ENCODE measurements at places on chromosomes 3 and 15.

DNA sequence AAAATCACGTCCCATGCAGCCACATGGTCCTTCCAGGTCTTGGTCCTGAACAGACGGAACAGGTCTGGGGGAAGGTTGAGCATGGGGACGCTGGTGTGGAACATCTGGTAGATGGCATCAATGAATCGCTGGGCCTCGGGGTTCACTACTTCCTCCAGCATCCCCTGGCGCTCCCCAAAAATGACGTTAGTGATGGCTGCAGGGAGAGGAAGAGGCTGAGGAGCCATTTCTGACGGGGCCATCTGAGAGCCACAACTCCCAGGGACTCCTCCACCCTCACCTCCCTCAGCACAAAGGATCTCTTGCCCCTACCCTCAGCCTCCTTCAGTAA lies 23.7 kb downstream of the CYP11A1 start:
- DNase-seq: no peak

- DNase-seq: no peak
Measured at GRCh38 chr15:68310178-68310803, 32.7 kb downstream of the FEM1B start.

DNA sequence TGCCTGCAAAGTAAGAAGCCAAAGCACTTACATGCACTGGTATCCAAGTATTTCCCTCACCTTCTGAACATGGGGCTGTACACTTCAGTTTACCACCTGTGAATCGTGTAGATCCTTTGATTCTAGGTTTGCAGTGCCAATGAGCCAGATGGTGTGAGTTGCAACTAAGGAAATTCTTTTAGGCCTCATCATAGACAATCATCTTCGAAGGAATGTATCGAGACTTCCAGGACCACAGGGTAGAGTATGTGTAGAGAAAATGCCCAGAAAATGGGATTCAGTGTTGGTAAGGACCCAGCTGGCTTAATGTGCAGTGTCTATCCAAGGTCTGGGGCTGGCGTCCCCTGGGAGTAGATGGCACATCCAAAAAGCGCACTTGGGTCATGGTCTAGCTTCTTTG lies 323.2 kb upstream of the TPM1 start:
- no peak for DNase-seq

DNA sequence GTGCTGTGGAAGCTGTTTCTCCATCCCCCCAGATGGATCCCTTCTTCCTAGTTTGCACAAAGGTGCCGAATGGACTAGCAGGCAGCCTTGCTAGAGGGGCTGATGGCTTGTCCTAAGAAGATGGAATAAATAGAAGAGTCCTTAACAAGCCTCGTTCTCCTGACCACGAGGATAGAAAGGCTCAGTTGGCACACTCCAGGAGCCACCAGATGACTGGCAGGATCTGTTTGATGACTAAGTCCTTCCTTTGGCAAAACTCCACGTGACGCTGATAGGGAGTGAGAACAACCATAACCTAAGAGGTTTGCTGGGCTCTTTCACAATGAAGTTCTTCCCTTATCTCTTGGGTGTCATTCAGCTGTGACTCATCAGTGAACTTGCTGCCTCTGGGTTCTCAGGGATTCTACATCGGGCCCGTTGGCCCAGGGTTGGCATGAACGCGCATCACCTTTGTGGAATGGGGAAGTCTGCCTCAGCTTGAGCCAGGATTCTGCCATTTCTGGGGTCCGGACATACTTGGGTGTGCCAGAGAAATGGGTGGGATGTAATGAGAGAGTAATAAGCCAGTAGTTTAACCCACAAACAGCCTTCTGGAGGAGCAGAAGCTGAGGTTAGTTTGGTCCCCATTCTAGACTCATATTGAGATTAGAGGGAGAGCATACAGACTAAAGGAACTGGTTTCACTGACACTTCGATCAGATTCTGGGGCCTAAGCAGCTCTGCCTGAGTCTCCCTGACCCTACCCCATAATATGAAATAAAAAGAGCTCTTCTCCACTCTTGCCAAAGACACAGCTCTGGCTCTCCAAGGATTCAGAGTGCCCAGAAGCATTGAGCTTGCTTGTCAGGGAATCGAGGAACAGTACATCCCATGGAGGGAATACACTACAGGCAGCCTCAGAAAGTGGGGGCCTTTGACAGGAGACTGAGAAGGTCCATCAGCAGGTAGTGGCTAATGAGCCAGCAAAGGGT lies 2.0 kb upstream of the MELTF start:
- DNase-seq: no peak

DNA sequence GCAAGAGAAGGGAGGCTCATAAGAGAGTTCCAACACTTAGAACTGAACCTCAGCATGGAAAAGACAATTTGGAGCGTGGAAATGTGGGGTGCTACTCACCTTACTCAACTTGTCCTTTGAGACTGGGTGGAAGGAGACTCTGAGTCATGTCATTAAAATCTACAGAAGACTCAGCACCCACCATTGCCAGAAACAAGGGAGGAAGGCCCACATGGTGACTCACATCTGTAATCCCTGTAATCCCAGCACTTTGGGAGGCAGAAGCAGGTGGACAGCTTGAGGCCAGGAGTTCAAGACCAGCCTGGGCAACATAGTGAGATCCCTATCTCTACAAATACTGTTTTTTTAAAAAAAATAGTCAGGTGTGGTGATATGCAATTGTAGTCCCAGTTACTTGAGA lies 161.9 kb upstream of the UBE3A start:
- DNase-seq: no peak

DNA sequence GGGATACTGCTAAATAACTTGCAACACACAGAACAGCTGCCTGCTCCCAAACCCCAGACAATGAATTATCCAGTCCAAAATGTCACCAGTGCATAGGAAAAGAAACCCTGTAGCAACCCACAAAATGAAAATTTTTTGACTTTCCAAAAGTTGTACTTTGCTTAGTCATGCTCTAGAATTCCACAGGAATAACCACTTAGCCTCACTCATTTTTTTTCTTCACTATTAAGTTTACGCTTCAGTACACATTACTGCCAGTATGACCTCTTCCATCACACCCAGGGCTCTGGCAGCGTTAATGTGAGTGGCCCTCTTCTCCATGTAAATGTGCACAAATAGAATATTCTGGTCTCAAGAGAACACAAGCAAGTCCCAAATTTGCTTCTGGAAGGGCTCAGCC lies 259.8 kb downstream of the MAGI1 start:
- no peak for DNase-seq

- no peak for DNase-seq
Measured at GRCh38 chr3:65524584-65524983, 514.1 kb downstream of the MAGI1 start.

GRCh38 chr3:194277786-194278130 lies 73.4 kb downstream of the CPN2 start:
- DNase-seq: no peak

GRCh38 chr3:61725851-61726333 lies 164.5 kb downstream of the PTPRG start:
- DNase-seq: no peak

GRCh38 chr3:158659454-158660237 lies 12.8 kb downstream of the LXN start:
- DNase-seq: peak; percentile 51

DNA sequence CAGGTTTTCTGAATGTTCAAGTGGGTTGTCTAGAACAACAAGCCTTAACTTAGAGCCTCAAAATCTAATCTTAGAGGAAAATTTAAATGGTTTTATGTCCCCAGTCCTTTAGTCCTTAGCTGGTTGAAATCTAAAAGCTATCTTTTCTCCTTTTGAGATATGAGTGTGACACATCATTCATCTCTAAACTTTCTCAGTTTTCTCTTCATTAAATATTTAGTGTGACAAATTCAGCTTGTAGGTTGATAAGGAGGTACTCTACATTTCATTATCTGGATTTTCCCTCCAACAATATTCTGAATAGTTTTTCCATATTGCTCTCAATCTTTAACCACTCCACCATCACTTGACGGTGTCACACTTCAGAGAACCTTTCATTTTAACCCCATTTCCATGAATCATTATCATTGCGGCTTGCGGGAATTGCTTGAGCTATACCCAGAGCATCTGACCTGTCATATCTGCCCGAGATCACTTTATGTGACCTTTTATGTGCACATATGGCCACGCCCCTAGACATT lies 16.1 kb upstream of the ATP8B4 start:
- DNase-seq: peak; percentile 48

- no peak for DNase-seq
Measured at GRCh38 chr3:107619549-107619948, 96.8 kb downstream of the BBX start.

DNA sequence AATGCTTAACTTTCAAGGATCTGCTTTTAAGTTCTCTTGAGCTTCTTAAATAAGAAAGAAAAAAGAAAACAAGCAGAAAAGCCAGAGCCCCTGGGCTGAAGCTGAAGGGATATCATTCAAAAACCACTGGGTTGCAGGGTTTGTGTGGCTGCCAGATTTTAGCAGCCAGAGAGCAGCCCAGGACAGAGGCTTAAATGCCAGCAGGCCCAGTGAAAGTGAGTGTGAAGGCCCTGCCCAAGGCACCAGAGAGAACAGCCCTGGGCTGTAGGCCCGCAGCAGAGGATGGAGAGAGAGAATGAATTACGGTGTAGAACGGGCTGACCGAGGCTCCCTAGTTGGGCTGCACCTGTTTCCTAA lies 106.3 kb upstream of the BOC start:
- DNase-seq: no peak

DNA sequence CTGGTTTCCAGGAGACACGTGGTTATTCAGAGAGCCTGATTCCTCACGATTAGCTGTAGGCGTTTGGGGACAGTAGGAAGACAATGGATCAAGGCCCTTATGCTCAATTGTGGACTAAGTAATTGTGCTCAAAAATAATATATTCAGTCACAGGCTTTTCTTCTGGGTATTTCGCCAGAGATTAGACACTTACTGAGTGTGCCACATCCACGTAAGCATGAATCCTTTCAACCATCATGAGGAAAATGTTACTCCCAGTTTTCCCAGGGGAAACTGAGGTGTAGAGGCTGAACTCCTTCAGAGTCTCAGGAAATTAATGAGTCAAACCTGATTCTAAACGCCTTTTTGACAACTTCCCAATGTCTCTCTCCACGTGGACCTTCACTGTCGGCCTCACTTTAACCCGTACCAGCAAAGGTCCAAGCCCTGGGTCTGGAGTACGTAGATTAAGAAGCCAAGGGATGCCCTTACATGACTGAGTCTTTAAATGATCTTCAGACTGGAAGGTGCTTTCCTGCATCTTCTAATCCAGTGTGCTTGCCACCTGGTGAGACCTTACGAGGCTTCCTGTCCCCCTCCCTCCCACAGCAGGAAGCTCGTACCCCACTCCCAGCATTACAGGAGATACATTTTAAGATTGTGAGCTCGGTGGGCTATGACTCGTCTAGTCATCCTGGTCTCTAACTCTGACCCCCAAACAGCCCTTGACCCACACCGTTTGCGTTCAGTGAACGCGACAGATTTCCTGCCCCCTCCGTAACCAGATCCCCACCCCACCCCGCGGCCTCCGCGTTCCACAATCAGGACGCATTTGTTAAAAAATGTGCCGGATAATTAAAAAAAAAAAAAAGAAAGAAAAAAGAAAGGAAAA lies 1.7 kb downstream of the PKM start:
- DNase-seq: peak; percentile 50

- no peak for DNase-seq
Measured at GRCh38 chr3:167872032-167872431, 136.5 kb downstream of the SERPINI1 start.

DNA sequence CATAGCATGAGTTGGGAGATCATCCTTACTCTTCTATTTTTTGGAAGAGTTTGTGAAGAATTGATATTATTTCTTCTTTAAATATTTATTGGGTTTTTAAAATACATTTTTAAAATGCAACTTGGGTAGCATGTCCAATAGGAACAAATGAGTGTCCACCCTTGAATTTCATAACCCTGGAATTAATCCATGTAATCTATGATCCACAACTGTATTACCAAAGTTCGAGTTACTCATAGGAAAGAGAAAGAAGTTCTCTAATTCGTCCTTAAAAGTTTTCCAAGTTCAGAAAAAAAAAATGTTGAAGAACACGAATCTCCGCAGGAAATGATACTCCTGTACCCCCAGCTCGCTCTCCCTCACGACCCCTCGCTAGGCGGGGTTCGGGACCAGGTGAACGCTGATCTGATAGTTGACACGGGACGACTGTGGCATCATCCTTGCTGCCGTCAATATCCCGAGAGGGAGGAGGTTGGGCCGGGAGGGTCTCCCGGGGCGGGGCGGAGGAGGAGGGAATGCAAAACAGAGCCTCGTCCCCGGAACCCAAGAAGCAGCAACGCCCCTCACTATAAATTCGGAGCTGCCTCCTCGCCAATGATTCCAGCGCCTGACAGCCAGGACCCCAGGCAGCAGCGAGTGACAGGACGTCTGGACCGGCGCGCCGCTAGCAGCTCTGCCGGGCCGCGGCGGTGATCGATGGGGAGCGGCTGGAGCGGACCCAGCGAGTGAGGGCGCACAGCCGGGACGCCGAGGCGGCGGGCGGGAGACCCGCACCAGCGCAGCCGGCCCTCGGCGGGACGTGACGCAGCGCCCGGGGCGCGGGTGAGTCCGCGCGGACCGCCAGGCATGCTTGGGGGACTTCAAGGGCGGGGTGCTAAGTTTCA lies at the start of gene AGTR1:
Gene AGTR1 (plus strand): TSS at position 598 of the 884 bp plus-strand sequence. CDS start 43,133 bp downstream, outside the sequence.
- DNase-seq: no peak

- no peak for DNase-seq
Measured at GRCh38 chr3:107588217-107588616, 65.5 kb downstream of the BBX start.

GRCh38 chr15:96273317-96274086 lies 57.0 kb upstream of the NR2F2 start:
- DNase-seq: no peak

- DNase-seq: no peak
Measured at GRCh38 chr3:143138953-143139352, 19.4 kb downstream of the CHST2 start.

DNA sequence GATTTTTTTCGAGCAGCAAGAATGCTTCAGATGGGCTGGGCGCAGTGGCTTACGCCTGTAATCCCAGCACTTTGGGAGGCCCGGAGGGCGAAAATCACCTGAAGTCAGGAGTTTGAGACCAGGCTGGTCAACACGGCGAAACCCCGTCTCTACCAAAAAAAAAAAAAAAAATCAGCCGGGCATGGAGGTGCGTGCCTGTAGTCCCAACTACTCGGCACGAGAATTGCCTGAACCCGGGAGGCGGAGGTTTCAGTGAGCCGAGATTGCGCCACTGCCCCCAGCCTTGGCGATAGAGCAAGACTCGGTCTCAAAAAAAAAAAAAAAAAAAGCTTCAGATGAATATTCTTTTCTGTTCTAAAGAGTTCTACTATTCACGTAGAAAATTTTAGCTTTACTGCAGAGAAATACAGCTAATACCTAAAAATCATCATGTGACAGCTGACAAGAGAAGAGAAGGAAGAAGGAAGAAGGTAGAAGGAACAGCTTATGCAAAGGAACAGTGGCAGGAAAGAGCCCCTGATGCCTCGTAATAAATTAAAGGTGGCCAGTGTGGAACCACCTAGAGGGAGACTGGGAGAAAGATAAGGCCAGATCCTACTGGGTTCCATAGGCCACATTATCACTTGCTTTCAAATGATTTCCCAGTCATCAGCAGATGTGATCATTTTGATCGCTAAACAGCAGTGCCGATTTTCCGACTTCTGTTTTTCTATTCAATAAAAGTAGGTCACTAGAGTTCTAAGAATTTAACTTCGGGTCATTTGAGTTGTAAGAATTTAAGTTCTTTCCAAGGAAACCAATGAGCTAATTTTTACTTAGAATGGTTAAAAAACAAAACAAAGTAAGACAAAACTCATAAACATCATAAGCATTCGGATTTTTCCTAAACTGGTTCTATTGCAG lies 1.5 kb downstream of the CMTM6 start:
- DNase-seq: no peak

- no peak for DNase-seq
Measured at GRCh38 chr15:69749797-69750196, 297.2 kb downstream of the RPLP1 start.

- no peak for DNase-seq
Measured at GRCh38 chr15:42274702-42274989, 1.4 kb upstream of the TMEM87A start.

Measured in activated naive CD4-positive, alpha-beta T cell treated with Interleukin-2 at 50 U/mL for 16 hours (primary cell).